Mesothelial cell of epicardium (in vitro differentiated cells): ENCODE measurements at places on chromosomes 1 and 21. TPM values are rescaled to one million over a fixed set of nuclear protein-coding genes. Genes with fewer than 3 reads are reported as not detected.

- DNase-seq = no peak
These were observed 14.7 kb upstream of the SOAT1 start for GRCh38 chr1:179278920-179279319.

- no peak for DNase-seq
These were observed 777.5 kb upstream of the ADGRL2 start for GRCh38 chr1:81023187-81023724.

- no peak for DNase-seq
These were observed 673.3 kb downstream of the BRINP3 start for GRCh38 chr1:189804352-189804751.

DNA sequence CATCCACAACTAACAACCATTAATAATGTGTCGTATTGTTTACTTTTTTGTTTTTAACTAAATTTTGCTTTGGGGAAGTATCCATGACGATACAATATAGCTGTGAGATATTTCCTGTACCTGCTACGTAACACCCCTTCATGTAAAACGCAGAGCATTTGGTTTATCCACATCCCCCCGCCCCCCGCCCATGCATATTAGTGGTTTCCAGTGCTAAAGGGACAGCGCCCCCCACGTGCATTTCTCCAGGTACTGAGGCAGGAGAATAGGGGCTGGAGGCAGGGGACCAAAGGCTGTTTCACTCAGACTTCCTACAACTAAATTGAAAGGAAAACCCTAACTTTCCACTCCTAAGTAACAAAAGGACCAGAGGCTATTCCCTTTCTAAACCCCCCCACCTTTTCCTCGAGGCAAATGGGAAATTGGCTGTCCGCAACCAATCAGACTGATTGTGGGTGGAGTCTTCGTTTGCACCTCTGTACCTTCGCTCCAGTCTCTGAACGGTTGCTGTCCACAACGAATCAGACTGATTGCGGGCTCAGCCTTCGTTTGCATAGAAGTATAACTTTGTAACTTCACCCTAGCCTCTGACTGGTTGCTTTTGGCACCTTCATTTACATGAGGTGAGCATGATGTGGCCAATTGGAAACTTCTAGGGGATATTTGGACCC lies 12.2 kb upstream of the RIPK4 start:
- no peak for DNase-seq

The NTNG1 gene
- 0.70 to 0.83 TPM (median 0.73 TPM) in 3 replicates for total RNA-seq

The RHD gene
- not detected in 3 replicates for total RNA-seq

The DNAH14 gene
- total RNA-seq = 82.3 to 84.7 TPM (median 82.9 TPM) in 3 replicates
